ENCODE measurements at places on chromosomes 4 and X. TPM values are rescaled to one million over a fixed set of nuclear protein-coding genes. Genes with fewer than 3 reads are reported as not detected.

Gene DTHD1
- polyA plus RNA-seq, result not detected

Gene TLR1
- 0.05 TPM for polyA plus RNA-seq

Gene VEGFD
- 0.07 TPM for polyA plus RNA-seq

Gene RGN
- polyA plus RNA-seq, result 0.82 TPM

Gene L1CAM
- polyA plus RNA-seq, result 23.5 TPM

Gene BEND4
- polyA plus RNA-seq, result not detected

Gene MMGT1
- polyA plus RNA-seq, result 21.1 TPM

Gene GPR119
- not detected for polyA plus RNA-seq

Gene PAGE5
- polyA plus RNA-seq, result not detected

Gene IL1RAPL1
- polyA plus RNA-seq, result 0.10 TPM

Gene SPATA18
- 10.6 TPM for polyA plus RNA-seq

Gene FGG
- polyA plus RNA-seq, result not detected

Gene TMPRSS11D
- polyA plus RNA-seq, result not detected

Gene ZC4H2
- 12.1 TPM for polyA plus RNA-seq

Gene BEX1
- 38.6 TPM for polyA plus RNA-seq

Gene MXRA5
- polyA plus RNA-seq, result 36.5 TPM

Gene DRD5
- not detected for polyA plus RNA-seq

Gene FNIP2
- polyA plus RNA-seq, result 14.8 TPM

Gene HMX1
- not detected for polyA plus RNA-seq

Gene PRIMPOL
- polyA plus RNA-seq, result 15.6 TPM

Gene GLRA3
- polyA plus RNA-seq, result not detected
